GM12864 (cell line): ENCODE measurements at places on chromosomes 6 and 20.
A peak's percentile ranks its signal among the peaks of the same experiment; 100 is the strongest.

GRCh38 chr6:34555328-34555727 is 801 bp downstream of the SPDEF start:
- no peak for DNase-seq

GRCh38 chr20:44689809-44690208 is 25.4 kb upstream of the CCN5 start:
- no peak for DNase-seq

- peak; percentile 57 for DNase-seq
Measured at GRCh38 chr20:20334489-20334888, 33.4 kb upstream of the INSM1 start.

DNA sequence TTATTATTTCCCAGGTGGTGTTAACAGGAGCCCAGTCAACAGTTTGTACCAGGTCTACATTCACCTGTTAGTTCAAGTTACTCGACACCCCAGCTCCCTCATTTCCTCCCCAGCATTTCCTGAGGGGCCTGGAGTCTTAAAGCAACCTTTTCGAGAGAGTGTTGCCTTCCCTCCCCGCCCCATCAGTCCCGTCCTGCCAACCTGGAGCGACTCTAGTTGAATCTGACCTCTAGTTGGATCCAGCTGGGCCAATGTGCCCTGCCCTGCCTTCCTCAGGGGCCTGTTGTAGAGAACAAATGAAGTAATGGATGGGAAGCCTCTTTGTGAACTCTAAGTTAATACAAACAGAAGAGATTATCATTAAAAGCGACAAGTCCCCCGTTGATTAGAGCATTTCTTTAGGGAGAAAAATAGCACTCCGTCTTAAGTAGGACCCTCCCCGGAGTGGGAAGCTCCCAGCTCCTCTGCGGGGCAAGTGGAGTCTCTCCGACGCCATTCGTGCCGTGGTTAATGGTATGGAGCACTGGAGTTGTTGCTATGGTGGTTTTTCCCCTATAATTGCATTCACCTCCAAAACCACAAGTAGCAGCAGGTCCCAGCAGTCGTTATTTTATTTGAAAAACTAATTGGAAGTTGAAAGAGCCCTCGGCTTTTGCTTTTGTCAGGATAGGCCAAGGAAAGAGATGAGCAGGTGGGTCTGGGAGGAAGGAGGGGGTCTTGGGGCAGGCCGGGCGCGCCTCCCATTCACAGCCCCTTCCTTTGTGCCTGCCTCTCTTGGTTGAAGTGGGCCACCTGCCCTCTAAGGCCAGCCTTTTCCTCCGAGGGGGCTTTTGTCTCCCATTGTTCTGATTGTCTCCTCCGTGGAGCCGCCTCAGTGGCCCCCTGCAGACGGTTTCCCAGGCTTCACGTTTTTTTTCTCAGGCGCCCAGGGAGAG is 16.1 kb downstream of the GHRH start:
- DNase-seq: no peak

DNA sequence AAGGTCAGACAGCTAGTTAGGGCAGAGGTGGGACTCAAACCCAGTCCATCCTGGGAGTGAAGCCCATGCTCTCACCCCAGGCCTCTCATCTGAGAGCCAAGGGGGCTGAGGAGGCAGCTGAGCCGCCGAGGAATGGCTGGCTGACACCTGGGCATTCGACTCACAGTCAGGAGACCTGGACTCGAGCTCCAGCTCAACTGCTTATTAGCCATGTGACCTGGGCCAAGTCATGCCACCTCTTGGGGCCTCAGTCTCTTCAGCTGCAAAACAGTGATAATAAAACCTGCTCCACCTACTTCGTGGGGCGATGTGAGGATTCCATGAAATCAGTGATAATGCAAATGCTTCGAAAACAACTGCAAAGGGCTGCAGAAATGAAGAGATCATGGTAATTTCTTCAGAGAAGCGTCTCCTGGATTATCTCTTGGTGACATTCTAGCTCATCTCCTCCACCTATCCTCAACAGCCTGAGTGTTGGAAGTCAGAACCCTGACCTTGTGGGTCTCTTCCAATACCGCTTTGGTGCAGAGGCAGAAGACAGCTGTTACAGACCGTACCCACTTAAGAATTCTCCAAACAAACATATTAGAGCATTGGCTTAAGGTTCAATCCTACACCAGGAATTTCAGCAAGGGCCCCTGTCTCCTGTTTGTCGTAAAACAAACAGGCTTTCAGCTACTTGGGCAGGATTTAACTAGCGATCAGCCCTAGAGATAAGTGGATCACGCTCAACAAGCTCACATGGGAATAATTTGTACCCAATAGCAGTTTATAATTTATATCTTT is 60.0 kb upstream of the PIM1 start:
- DNase-seq: no peak

- DNase-seq: no peak
Measured at GRCh38 chr6:121647905-121648304, 212.5 kb downstream of the GJA1 start.

GRCh38 chr20:23622839-23623343 is 14.9 kb downstream of the CST3 start:
- DNase-seq: no peak

DNA sequence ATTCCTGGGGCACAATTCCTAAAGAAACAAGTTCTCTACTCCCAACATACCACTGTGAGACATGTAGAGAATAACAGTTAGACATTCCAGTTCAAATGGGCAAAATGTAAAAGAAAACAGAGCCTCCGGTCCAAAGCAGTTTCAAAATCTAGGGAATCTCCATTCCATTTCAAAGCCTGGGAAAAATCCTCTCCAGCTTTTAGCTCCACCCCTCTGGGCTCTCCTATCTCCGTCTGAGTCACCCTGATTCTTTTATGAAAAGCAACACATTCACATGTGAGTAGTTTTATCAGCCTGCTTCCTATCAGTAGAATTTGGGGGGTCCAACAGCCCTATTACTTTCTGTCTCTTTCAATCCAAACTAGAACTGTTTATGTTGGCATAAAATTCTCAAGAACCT is 3.7 kb downstream of the CSNK2A1 start:
- DNase-seq: no peak

GRCh38 chr6:160775792-160776580 is 73.9 kb downstream of the PLG start:
- no peak for DNase-seq

- no peak for DNase-seq
Measured at GRCh38 chr6:118771253-118771652, 119.9 kb upstream of the CEP85L start.

GRCh38 chr20:58140787-58141425 is 87.5 kb downstream of the ANKRD60 start:
- no peak for DNase-seq

DNA sequence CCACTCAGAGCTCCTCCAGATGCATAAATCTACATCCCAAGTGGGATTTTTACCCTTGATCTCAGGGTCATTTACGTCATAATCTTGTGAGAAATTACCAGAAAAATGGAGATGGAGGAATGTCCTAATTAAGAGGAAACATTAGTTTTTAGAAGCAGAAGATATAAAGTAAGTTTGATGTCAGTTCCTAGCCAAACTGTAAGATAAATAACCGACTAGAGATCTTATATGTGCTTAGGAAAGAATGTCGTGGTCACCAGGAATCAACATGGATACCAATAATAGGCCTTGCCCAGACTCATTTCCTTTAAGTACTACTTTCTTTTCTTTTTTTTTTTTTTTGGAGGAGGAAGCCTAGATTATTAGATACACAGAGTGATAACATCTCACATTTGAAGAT is 186.9 kb downstream of the UTRN start:
- DNase-seq: no peak

GRCh38 chr20:10180651-10181235 is 37.9 kb upstream of the SNAP25 start:
- DNase-seq: no peak

GRCh38 chr6:85756982-85757381 is 114.3 kb upstream of the SYNCRIP start:
- no peak for DNase-seq

GRCh38 chr6:29593199-29593855 is 8.4 kb downstream of the OR2H2 start:
- DNase-seq: no peak

GRCh38 chr6:97215157-97215769 is 67.8 kb downstream of the MMS22L start:
- DNase-seq: no peak

- DNase-seq: no peak
Measured at GRCh38 chr20:63320041-63320511, 27.1 kb downstream of the COL20A1 start.

- DNase-seq: no peak
Measured at GRCh38 chr6:70813885-70814284, 143.0 kb downstream of the B3GAT2 start.
